Left kidney (tissue), 8 donors: ENCODE measurements at places on chromosomes 13 and 19.

- DNase-seq: no peak
Measured at GRCh38 chr19:31226151-31226935, 122.9 kb downstream of the TSHZ3 start.

- no peak for DNase-seq
Measured at GRCh38 chr13:34751492-34751891, 190.6 kb upstream of the NBEA start.

DNA sequence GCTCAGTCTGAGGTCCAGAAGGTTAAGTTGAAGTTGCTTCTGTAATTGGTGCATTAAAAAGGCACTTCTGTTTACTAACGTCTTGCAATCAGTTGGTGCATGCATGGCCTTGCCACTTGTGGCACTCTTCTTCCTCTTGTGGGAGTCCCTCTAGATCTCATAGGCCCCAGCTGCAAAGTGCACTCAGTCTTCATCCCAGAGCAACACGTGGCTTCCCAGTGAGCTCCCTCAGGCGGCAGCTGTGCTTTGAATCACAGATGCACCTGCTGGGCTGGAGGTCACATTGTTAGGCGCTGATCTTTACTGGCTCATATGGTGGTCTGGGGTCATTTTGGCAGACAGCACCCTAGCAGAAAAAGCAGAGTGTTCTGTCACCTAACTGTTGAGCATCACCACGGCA lies 215.7 kb downstream of the ZNF536 start:
- DNase-seq: no peak

DNA sequence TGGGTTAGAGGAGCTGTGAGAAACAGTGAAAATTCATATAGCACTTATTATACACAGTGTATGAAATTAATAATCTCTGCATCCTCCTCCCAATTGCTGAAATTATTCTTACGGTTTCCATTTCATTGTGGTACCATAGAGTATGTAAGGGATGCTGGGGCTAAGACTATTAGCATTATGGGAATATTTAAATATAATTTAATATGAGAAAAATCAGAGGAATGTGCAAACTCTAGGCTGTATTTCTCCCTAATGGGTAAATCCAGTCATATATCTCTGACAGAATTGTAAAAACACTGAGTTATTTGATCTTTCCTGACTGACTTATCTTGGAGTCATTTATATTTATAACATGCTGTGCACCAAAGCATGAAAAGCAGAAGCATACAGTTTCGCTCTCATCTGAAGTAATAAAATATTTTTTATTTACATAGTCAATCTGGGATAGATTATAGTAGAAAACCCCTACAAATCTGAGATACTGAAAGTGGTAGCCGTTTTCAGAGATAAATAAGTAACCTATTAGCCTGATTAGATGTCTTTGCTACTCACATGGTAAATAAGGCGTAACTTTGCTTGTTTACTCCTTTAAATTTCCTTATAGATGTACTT lies 34.9 kb downstream of the LRCH1 start:
- no peak for DNase-seq

DNA sequence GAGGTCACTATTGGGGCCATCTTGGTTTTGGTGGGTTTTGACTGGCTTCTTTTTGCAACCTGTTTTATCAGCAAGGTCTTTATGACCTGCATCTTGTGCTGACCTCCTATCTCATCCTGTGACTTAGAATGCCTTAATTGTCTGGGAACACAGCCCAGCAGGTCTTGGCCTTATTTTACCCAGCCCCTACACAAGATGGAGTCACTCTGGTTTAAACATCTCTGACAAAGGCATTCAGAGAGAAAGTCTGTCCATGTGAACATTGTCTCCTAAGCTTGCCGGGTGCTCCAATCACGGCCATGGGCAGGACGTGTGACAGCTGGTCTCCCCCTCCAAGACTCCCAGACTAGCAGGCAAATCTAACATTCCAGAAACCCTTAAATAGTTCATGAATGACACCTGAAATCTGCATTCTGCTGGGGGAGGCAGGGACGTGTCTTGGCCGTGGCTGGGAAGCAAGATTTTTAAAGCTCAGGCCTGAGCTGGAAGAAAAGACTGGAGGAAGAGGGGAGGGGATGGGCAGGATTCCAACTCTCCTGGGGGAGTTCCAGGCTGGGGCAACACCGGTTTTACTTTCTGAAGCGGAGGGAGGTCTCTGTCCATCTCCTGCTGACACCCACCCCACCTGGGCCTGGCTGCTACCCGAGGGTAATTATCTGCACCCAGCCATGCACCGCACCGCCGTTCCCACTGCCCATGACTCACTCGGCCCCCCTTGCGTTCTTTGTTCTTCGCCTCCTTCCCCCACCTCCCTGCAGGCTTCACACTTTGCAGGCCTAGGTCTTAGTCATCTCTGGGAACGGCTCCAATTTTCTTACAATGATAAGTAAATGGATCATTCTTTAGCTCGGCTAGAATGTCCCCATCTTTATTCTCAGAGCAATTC lies 11.6 kb upstream of the OR1M1 start:
- peak; percentile 76 for DNase-seq

DNA sequence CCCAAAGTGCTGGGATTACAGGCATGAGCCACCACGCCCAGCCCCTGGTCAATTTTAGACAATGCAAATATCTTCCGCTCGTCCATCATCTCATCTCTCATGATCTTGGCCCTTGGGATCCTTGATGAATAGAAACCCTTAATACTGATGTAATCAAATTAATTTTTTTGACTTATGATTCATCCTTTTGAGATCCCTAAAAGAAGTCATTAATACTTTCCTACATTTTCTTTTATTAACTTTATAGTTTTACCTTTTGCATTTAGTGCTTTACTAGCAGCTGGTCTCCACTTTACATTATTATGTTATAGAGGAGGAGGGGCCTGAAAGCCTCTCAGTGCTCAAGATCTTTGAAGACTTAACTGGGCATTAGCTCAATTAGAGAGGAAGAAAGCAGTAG lies 7.7 kb upstream of the KASH5 start:
- no peak for DNase-seq

DNA sequence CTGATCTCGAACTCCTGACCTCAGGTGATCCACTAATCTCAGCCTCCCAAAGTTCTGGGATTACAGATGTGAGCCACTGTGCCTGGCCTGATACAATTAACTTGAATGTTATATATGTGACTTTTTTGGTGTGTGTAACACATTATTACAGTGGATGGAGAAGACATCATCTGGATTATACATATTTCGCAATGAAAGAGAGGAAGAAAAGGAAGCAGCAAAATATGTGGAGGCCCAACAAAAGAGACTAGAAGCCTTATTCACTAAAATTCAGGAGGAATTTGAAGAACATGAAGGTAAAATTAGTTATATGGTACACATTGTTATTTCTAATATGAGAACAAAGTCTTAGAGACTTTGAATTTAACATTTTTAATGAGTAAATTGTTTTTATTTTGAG lies 55.5 kb downstream of the BRCA2 start:
- DNase-seq: no peak

- DNase-seq: no peak
Measured at GRCh38 chr13:110657196-110657595, 41.9 kb downstream of the NAXD start.

DNA sequence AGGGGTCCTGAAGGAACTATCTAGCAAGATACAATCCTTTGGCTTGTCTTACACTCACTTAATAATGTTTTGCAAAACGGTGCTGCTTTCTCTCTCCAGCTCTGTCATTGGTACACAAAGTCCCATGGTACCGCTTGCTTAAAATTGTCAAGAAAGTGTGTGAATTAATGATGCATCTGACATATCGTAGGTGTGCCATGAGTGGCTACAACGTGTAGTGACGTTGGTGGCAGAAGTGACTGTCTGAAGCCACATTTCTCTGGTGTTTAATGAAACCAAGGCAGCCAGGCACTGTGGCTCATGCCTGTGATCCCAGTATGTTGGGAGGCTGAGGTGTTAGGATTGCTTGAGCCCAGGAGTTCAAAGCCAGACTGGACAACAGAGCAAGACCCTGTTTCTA lies 2.6 kb downstream of the HSH2D start:
- DNase-seq: no peak

DNA sequence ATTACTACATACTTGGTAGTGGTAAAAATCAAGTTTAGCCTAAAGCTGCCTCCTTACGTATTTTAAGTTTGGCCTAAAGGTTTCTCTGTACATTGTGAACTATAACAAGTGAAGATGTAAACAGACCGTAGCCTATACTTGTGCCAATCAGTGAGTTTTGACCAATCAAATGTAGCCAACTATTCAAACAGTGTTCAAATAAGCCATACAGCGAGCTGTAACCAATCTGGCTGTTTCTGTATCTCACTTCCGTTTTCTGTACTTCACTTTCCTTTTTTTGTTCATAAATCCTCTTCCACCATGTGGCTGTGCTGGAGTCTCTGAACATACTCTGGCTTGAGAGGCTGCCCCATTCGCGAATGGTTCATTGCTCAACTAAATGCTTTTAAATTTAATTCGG lies 2504.6 kb downstream of the PCDH9 start:
- no peak for DNase-seq

GRCh38 chr19:9828551-9829063 lies 889 bp downstream of the UBL5 start:
- no peak for DNase-seq

- peak; percentile 57 for DNase-seq
Measured at GRCh38 chr19:22422211-22422610, at the start of gene ZNF98. Gene ZNF98 (minus strand): TSS chr19:22422346. CDS start chr19:22422224, 122 bp downstream.

DNA sequence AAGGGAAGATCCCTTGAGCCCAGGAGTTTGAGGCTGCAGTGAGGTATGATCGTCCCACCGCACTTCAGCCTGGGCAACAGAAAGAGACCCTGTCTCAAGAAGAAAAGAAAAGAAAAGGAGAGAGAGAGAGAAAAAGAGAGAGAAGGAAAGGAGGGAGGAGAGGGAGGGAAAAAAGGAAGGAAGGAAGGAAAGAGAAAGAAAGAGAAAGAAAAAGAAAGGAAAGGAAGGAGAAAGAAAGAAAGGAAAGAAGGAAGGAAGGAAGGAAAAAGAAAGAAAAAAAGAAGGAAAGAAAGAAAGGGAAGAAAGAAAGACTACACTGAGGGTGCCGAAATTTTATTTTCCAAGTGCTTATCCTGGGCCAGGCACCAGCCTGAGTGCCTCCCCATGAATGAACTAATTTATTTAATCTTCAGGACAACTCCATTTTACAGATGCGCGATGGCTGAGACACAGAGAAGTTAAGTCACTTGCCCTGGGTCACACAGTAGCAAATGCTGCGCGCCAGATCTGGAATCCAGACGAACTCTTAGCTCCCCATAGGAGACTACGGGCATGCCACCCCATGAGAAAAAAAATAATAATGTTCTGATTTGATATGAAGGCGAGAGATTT lies 2.7 kb downstream of the CDC42EP5 start:
- DNase-seq: no peak

GRCh38 chr19:2123682-2124387 lies 27.1 kb downstream of the IZUMO4 start:
- no peak for DNase-seq

DNA sequence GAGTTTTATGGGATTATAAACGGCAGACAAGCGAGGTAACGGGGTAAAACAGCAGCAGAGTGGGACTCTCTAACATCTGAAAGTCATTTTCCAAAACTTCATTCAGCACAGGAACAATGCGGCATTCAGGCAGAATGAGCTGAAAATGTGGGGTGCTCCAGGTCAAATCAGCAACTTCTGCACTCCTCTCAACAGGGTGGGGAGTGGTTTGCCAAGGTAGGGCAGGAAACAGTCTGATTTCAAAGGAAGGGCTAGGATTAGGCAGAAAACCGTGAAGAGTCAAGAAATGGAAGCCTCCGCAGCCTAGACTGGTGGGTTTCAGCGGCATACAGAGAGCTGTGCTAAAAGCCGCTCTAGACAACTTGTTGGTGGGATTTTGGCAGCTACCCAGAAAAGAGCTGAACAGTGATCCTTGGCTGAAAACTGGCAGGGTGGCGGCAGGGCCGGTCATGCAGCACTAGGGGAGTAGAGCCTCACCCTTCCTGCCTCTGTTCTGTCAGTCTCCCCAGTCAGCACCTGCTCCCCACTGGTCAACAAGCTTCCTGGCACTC lies 154.2 kb upstream of the KLF12 start:
- peak; percentile 52 for DNase-seq

GRCh38 chr13:40376296-40376849 lies 290.1 kb downstream of the FOXO1 start:
- no peak for DNase-seq

- DNase-seq: no peak
Measured at GRCh38 chr13:100860866-100861265, 186.3 kb upstream of the TMTC4 start.

GRCh38 chr13:24458736-24459135 lies 53.8 kb downstream of the PARP4 start:
- DNase-seq: no peak

- DNase-seq: no peak
Measured at GRCh38 chr13:71481501-71481900, 385.5 kb downstream of the DACH1 start.

DNA sequence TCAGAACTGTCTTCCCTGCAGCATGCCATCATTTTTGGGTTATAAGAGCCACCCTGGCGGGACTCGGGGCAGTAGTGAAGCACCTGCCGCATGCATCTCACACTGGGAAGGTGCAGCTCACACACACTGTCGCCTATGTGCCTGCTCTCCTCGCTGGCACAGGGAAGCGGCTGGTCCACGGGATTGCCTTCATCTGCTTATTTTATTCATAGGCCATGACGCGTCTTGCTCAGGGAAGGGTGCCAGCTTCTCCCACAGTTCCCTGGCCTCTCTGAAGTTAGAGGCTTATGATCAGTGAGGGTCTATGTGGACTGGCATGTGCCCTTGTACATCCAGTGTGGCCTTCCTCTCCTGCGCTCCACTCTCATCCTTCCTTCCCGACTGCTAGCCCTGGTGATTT lies 150.0 kb downstream of the KLF12 start:
- DNase-seq: no peak

DNA sequence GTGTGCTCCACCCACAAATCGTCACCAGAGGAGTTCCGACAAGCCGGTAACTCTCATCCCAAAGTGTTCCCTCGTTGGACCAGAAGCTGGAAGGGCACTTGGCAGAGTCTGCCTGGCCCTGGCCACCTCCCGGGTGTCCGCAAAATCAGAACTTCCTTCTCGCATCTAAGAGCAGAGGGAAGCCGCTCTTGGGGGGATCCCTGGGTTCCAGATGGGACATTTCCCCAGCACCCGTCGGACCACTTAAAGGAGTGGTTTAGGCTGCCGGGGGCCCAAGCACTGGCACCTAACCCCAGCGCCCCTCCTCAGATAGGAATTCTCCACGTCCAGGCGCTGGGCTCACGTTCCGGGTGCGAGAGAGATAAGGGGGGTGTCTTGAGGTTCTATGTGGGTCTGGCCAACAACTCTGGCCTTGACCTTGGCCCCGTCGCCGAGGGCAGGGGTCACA lies 857 bp upstream of the MAP2K7 start:
- no peak for DNase-seq

- DNase-seq: no peak
Measured at GRCh38 chr13:108352599-108352998, 83.1 kb downstream of the TNFSF13B start.

GRCh38 chr19:17487284-17488121 lies 17.2 kb downstream of the SLC27A1 start:
- no peak for DNase-seq

GRCh38 chr19:10338940-10339339 lies 484 bp downstream of the ICAM3 start:
- no peak for DNase-seq

DNA sequence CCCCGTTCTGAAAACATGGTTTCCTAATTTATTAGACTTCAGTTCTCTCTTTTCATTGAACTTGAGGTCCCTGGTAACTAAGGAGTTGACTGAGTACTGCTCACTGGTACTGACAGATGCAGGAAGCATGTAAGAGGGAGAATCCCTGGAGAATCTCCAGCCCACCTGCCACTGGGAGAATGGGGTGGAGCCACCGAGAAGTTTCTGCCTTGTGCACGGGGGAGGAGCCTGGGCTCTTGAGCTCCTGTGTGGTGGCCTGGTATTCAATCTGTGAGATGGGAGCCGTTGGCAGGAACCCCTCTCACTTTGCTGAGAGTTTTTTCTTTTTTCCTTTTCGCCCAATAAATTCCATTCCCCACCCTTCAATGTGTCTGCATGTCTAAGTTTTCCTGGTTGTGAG lies 13.2 kb upstream of the AKAP11 start:
- no peak for DNase-seq
